ENCODE measurements at places on chromosomes 3 and 15.

DNA sequence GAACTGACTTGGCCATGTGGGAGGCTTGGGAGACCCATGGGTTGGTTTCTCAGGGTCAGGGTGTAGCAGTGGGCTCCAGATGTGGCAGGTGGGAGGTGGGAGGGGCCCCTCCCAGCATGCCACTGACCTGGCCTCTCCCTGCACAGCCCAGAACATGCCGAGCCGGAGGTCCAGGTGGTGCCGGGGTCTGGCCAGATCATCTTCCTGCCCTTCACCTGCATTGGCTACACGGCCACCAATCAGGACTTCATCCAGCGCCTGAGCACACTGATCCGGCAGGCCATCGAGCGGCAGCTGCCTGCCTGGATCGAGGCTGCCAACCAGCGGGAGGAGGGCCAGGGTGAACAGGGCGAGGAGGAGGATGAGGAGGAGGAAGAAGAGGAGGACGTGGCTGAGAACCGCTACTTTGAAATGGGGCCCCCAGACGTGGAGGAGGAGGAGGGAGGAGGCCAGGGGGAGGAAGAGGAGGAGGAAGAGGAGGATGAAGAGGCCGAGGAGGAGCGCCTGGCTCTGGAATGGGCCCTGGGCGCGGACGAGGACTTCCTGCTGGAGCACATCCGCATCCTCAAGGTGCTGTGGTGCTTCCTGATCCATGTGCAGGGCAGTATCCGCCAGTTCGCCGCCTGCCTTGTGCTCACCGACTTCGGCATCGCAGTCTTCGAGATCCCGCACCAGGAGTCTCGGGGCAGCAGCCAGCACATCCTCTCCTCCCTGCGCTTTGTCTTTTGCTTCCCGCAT, 7.9 kb upstream of the STAB1 start:
- DNase-seq: no peak

- no peak for DNase-seq
Observed at GRCh38 chr3:69768438-69768837, 29.2 kb downstream of the MITF start.

DNA sequence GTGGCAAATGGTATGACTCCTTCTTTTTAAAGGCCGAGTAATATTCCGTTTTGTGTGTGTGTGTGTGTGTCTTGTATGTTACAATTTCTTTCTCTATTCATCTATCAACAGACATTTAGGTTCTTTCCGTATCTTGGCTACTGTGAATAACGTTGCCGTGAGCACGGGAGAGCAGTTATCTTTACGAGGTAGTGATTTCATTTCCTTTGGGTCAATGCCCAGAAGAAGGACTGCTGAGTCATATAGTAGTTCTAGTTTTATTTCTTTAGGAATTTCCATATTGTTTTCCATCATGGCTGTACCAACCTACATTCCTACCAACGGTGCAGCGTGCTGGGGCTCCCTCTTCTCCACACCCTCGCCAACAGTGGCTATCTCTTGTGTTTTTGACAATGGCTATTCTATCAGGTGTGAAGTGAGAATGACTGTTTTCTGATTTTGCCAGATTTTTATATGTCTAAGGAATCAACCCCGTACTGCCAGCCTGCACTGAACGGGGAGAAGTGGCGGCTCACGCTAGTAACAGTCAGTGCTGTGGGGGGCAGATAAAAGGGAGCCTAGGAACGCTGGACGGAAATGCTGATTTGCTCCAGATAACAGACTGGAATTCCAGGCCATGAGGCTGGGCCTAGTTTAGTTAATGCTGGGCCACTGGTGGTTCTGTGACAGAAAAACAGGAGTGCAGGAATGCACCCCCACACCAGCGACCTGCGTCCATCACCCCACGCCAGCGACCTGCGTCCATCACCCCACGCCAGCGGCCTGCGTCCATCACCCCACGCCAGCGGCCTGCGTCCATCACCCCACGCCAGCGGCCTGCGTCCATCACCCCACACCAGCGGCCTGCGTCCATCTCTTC, 168.1 kb downstream of the XXYLT1 start:
- DNase-seq: peak; percentile 93

DNA sequence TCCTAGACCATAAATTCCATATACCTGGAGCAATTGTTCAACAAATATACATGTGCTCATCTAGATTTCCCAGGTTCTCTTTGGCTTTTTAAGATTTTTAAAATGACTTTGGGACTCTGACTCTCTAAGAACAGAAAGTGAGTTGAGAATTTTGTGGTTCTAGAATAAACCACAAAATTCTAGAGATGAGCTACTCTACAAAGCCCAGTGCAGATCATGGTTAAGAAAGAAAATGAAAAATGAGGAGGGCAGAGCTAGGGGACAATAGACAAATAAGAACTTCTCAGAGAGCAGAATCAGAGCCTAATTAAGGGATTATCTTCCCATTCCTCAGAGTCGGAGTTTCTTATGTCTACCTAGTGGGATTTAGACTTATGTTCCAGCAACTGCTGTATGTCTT, 694.7 kb downstream of the ZNF385D start:
- no peak for DNase-seq

DNA sequence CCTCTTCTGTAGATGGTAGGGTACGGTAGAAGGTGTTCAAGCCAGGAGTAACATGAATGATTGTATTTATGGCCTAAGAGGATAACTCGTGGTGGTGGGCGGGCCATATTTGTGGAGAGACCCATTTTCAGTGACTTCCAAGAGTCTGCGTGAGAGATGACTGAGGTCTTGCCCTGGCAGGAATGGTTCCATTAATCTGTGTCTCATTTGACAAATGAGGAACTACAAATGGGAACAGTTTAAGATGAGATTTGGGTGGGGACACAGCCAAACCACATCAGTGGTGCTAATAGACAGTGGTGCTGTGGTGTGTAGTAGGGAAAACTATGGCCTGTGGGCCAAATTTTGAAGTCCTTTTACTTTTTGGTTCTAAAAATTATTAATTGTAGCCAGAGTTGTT, 47.1 kb downstream of the FLNB start:
- DNase-seq: no peak

DNA sequence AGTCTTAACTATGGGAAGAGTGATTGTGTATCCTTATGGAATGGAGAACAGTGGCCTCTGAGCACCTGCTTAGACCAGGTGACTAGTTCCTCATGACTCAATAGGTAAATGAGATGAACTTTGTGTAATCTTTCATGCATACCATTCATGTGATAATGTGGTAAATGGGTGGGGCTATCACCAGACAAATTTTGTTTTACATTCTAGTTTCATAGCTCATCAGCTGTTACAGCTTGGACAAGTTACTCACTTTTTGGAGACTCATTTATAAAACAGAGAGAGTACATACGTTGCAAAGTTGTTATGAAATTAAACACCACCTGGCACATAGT, 103.7 kb upstream of the TGFBR2 start:
- DNase-seq: no peak

DNA sequence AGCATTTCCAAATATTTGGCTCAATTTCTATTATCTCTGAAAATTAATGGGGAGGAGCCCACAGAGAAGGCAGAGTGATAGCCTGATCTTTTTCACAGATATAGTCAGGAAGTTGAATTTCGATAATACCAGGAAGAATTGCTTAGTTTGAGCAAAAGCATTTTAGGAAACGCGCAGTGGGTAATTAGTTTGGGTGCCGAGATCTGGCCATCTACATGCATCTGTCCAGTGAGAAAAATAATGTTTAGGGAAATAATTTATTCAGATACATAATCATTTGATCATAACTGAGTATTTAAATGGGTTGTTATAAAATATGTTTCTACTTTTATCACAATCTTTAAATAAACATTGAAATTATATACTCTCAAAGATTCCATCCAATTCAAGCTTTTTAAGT, 653.9 kb downstream of the RBMS3 start:
- DNase-seq: no peak

- DNase-seq: no peak
Observed at GRCh38 chr3:167203062-167203461, 177.0 kb downstream of the ZBBX start.

GRCh38 chr15:77815015-77815414, 182.3 kb upstream of the LINGO1 start:
- no peak for DNase-seq

DNA sequence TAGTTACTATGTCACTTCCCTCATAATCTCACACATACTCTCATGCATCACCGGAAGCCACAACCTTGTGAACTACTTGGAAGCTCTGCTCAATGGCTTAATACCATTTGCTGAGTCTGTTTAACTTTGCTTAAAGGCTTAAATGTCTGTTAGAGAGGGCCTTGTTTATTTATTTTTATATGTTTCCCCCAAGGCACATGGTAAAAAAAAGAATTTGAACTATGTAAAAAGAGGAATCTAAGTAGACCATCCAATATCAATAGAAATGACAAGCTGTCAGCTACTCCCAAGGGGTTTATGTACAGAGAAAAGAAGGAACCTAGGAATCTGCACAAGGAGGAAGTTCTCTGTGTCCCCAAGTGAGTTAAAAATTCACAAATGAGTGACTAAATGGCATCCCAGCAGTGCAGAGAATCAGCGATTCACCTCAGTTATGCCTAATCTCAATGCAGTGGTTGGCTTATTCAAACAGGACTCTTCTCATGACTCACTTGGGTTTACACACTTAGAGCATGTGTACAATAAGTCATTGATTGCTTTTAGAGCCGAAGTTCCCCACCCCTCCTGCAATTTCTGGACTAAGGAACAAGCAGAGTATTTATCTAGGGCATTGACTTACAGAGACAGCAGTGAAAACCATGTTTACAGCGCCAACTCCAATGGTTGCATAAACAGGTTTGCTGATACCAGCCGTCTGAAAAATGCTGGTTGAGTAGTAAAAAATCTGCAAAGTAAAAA, 24.4 kb downstream of the SLC2A2 start:
- DNase-seq: no peak

GRCh38 chr3:60759439-60759838, 491.8 kb downstream of the FHIT start:
- DNase-seq: no peak

DNA sequence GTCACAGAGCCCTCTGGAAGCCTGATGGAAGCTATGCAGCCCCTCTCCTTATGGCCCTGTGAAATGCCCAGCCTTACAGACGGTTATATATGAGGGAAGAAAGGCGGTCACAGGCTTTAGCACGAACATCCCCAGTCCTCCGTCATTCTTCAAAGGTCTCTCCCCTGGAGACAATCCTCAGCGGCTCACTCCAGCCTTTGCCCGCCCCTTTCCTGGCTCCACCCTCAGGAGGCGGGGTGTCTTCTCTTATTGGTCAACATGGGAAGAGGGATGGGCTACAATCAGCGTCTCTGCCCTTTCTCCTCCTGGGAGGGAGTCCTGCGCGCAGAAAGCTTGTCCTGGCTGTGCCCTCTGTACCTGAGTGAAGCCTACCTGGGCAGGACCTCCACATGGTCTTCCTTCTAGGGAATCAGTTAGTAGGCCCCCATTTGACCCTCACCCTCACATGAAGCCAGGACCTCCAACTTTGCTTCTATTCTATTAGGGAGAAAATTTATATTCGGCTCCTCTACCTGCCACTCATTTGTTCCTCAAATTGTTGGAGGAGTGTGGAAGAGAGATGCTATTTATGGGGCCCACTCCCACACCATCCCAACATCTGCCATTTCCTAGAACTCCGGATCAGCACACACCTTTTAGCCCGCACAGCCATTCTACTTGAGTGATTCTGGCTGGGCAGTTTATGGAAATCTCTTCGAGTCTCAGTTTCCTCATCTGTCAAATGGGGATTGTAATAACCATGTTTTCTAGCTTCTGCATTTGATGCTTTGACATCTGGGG, 112.9 kb upstream of the SLC6A11 start:
- DNase-seq: no peak

GRCh38 chr3:119352863-119353527, 58.8 kb downstream of the ARHGAP31 start:
- DNase-seq: peak; percentile 42

- DNase-seq: no peak
Observed at GRCh38 chr15:80153900-80154299, 1.1 kb downstream of the FAH start.

- no peak for DNase-seq
Observed at GRCh38 chr3:37646865-37647264, 214.8 kb upstream of the CTDSPL start.

DNA sequence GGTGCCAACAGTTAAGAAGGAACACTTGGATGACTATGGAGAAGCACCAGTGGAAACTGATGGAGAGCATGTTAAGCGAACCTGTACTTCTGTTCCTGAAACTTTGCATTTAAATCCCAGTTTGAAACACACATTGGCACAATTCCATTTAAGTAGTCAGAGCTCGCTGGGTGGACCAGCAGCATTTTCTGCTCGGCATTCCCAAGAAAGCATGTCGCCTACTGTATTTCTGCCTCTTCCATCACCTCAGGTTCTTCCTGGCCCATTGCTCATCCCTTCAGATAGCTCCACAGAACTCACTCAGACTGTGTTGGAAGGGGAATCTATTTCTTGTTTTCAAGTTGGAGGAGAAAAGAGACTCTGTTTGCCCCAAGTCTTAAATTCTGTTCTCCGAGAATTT, 3.0 kb downstream of the SKIL start:
- no peak for DNase-seq

DNA sequence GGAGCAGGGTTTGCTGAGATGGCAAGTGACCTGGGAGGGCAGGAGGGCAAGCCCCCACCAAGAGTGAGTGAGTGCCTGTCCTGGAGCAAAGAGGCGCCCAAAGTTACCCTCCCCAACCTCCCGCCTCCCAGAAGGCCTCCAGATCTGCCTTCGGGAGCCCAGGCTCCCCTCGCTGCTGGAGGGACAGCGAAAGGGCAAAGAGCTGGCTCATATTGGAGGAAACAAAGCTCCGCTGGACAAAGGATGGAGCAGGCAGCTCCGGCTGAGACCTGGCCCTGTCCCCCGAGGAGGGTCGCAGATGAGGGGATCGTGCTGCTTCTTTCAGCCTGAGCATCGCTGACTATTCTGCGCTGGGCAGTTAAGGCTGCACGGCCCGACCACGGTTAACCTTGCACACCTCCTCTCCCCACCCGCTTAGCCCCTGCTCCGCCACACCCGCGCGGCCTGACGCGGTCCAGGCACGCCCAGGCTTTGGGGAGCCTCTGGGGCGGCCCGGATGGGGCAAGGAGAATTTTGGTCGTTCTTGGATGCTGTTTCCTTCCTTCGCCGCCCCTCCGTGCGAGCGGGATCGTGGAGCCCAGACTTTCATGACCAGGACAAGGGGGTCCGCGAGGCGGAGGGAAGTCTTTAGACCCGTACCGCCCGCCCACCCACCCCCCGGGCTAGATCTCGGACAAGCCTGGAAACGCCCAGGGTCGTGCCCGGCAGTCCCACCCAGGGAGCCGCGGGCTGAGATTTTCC, 651 bp downstream of the PLCD1 start:
- no peak for DNase-seq

DNA sequence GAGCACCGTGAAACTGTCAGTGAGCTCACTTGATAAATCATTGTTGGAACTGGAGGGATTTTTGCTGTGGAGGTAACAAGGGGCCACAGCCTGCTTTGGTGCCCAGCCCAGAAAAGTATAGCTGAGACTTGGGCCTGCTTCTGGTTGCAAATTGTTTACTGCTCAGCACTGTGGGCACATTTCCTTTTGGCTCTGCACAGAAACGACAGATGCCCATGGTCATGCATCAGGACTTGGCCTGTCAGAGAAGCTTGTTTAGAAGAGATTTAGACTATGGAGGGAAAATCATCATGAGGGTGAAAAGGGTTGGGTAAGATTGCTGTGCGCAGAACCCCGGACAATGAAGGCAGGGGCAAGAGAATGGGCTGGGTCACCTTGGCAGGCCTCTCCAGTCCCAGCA, 286.1 kb upstream of the CTNNB1 start:
- DNase-seq: no peak

Data from AG09309 (cell line).